ENCODE measurements at places on chromosomes 3 and 15.

DNA sequence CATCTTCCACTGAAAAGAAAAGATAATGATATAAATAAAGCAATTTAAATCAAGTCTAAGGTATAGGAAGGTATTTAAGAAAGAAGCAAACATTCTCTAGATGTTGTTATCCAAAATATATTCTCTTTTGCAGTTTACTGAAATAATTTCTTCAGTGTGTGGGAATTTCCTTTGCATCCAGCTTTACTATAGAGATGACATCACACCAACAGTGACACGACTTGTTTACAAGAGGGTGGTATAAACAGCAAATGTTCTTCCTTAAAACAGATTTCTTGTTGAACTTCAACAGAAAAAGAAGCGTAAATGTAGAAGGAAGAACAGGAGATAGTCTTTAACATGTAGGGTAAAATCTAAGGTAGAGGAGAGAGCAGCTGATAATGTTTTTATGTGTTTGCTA, 202.5 kb downstream of the ROBO2 start:
- DNase-seq, result no peak

DNA sequence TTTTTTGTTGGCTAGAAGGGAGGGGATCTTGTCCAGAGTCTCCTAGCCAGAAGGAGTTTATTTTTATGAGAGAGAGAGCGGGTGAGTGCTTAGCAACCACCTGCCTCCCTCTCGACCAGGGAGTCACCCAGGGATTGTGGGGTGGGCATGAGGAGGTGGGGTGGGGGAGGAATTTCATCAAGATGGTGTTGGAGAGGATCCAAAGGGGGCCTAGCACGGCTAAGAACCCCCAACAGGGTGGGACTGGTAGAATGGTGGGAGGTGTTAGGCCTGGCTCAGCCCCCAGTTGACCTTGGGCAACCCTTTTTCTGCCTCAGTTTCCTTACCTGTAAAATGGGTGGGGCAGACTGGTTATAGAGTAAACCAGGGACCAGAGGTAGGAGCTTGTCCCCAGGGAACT, 1.8 kb downstream of the SLC6A6 start:
- DNase-seq, result no peak

DNA sequence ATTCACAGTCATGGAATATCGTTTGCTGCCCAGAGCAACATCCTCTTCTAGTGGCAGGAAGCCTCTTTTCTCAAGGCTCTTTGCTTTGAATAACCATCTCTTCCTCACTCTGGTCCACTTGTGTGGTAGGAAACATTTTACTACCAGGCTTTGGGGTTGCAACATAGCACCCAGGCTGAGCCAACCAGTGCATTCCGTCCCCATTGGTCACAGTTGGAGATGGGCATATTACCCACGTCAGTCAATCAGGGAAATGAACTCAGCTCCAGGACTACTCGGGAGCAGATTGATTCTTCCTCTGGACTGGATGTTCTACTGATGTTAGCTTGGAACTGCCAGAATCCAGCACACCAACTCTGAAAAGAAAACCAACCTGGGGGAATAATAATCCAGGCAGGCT, 4.2 kb upstream of the PEX5L start:
- DNase-seq, result no peak

GRCh38 chr3:26840272-26840870, 217.8 kb downstream of the LRRC3B start:
- DNase-seq, result no peak

DNA sequence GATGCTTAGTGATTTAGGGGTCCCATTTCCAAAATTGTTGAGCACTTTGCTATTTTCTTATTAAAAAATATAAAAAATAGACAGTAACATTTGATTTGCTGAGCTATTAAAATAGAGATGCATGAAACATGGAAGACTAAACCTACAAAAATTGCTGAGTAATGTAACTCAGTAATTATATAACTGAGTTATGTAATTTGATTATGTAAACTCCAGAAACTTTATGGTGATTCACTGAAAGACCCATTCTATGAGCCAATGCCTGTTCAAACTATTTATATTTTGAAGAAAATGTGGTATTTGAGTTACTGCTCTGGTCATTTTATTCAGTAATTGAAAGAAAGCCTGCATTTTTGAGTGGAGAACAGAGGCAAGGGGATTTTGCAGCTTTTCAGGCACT, 1221.5 kb upstream of the ALCAM start:
- DNase-seq, result no peak

DNA sequence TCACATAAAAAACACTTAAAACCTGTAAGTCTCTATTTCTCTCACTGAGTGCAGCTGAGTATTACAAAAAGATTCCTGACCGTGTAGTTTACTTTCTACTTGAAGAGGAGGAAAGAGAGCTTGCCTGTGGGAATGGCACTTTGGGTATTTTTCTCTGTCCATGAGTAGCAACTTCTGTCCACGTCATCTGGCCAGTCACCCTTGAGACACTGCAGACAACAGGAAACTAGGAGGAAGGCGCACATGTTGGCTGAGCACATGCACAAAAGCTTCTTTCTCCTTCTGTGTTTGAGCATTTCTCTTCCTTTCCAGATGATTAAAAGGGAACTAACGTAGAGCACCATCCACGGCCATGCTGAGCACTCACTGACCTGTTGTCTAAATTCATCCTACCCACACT, 19.7 kb downstream of the STARD5 start:
- no peak for DNase-seq

- DNase-seq, result no peak
These were observed 48.2 kb upstream of the TEX264 start for GRCh38 chr3:51622868-51623267.

- no peak for DNase-seq
These were observed 106.3 kb upstream of the ANKRD28 start for GRCh38 chr3:15903759-15904720.

DNA sequence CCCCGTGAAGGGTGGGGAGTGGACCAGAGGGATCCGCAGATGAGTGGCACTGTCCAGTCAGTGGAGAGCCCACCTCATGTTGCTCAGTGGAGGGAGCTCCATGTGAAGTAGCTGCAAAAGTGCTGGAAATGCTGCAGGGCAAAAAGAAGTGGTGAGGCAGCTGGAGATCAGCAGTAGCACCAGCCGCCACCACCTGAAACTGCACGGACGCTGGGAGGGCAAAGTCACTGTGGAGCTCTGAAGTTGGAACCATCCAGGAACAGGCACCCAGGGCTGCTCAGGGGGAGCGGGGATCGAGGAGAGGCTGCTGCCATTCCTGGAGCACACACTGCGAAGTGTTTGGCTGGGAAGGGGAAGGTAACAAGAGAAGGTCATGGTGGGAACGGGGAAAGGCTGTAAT, 6.4 kb upstream of the ALDH1L1 start:
- no peak for DNase-seq

GRCh38 chr3:30775040-30775439, 119.4 kb downstream of the GADL1 start:
- DNase-seq, result peak; percentile 38

DNA sequence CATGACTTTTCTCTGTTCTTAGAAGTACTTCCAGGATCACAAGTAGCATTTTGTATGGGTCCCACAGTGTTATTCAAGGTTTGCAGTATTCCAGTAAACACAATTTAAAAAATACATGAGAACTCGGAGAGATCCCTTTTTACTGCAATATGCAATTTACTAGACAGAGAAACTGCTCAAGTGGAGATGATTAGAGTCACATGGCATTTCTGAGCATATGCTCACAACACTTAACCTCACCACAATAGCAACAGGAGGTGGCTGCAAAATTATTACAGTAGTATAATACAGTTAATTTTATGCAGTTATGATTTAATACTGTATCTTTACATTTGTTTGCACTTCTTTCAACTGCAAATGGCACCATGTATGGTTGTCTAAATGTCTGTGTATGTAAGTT, 87.5 kb downstream of the PIK3CB start:
- no peak for DNase-seq

GRCh38 chr15:86136861-86137260, 57.2 kb downstream of the AGBL1 start:
- no peak for DNase-seq

GRCh38 chr15:64006642-64007041, 39.6 kb downstream of the DAPK2 start:
- DNase-seq, result no peak

DNA sequence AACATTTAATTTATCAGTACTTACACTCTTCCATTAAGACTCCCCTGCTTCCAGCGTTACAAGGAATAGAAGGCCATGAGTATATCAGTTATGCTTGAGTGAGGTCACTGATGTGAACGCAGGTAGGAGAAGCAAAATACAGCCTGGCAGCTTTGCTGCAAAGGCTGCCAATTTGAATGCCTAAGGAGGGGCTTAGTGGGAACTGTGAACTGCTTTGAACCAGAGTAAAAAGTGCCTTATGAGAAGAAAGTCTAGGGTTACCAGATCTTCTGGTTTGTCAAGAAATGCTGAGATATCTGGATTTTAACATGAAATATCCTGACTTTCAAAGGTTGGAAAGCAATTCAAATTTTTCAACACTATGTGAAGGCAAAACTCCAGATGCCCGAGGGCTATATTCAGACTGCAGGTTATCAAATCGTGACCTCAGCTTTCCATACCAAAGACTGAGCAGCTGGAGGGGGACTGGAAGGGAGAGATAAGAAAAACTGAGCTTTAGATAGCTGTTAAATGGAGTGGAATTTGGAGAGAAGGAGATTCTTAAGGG, 446.3 kb upstream of the NECTIN3 start:
- no peak for DNase-seq

GRCh38 chr15:29942143-29942542, 119.9 kb upstream of the TJP1 start:
- DNase-seq, result no peak

DNA sequence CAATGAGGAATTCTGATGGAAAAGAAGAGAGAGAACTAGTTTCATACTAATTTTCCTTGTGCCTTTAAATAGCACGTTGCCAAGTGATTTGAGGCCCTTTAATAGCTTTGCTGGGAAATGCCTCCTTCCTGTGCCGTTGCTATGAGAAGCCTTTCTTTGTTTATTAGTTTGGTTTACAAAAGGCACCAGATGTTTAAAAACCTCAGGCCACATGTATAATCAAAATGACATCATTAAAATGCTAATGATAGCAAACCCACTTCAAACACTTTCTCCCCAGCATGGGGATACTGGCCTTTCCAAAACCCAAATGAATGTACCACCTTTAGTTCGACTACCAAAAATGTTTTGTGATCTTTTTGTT, 50.0 kb upstream of the TBC1D23 start:
- DNase-seq, result no peak

DNA sequence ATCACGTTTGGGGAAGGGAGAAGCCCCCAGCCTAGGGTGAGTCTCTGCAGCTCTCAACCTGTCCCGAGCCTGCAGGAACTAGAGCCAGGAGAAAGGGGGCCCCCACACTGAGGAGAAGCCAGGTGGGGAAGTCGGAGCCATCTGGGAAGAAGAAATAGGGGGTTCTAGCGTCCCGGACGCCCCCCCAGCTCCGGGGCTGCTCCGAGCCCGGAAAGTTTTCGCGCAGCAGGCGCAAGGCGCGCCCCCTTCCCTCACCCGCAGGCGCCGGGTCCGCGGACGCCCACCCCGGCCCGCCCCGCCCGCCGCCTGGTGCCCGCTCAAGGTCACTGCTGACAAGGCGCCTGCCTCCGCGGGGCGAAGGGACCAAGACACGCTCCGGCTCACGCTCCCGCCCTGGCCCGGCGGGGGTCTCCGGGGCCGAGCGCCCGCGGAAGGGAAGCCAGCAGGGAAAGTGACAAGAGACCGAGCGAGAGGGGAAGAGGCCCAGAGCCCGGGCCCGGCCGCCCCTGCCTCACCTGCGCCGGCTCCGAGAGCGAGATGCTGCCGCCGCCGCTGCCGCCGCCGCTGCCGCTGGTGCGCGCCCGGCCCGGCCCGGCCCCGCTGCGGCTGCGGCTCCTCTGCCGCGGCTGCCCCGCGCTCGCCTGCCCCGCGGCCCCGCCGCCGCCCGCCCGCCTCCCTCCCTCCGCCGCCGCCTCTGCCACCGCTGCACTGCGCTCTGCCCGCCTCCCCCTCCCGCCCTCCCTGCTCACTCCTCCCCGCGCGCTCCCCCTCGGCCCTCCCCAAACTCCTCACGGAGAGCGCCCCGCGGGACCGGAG, 108.4 kb upstream of the SLC6A11 start:
- DNase-seq, result no peak

- no peak for DNase-seq
These were observed 32.6 kb downstream of the POMGNT2 start for GRCh38 chr3:43073116-43073835.

DNA sequence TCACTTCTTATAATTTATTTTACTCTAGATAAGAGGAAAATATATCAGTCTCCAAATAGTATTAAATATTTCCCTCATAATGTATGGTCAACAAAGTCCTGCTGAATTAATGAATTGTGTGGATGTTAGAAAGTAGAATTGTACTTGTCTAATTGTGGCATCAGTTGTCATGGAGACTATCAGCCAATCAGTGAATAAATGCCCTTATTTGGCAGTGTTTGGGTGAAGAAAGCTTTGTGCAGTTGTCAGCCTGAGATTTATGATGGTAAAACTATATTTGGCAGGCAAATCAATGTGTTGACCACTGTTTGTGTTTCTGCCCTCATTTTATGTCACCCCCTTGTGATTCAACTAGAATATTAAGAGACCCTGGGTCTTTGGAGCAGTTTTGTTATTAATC, 293.6 kb upstream of the MDFIC2 start:
- DNase-seq, result no peak

Measured in ACHN (cell line).